ENCODE measurements at places on chromosomes 16 and 17.
A peak's percentile ranks its signal among the peaks of the same experiment; 100 is the strongest.

DNA sequence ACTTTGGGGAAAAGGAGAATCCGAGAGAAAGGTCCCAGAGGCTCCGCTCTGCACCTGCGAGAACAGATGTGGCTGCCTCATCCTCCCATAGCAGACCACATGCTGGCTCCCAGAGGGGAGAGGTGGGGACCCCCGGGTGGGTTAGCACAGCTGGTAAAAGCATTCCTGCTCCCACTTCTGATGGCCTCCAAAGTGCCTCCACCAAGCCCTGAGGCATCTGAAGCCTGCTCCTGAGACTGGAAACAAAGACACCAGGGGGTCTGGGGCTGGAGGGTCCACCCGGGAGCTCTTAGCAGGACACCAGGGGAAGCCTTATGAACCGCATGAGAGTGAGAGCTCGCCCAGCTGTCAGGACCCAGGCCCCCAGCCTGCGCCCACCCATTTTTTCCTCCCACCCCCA is 46.4 kb downstream of the ZNF423 start:
- no peak for DNase-seq

DNA sequence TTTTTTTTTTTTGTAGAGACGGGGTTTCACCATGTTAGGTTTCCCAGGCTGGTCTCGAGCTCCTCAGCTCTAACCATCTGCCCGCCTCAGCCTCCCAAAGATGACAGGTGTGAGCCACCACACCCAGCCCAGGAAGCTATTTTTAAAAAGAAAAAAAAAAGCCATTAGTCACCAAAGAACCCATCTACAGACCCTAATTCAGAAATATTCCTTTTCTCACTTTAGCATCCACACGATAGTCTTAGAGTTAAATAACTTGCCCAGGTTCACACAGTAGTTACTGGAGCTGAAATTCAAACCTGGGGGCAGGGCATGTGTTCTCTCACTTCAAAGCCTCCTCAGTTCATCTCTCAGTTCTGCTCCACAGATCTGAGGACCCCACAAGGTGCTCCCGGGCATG is 70.3 kb upstream of the NOL11 start:
- DNase-seq = no peak

GRCh38 chr16:59596693-59597092 is 862.6 kb upstream of the GOT2 start:
- no peak for DNase-seq

DNA sequence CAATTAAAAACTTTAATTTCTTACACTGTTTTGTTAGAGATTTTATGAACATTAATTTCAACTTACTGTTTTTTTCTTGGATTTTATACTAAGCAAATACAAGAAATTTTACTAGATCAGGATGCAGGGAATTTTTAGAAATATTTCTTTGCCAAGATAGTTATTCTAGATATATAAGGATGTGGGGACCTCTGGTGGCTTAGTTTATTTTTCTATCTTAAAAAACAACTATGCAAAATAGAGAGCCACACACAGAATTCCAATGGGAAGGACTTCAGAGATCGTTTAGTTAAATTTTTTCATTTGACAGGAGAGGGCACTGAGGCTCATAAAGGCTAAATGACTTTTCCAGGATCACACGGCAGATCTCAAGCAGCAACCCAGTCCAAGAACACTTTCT is 23.0 kb upstream of the CAPNS2 start:
- no peak for DNase-seq

DNA sequence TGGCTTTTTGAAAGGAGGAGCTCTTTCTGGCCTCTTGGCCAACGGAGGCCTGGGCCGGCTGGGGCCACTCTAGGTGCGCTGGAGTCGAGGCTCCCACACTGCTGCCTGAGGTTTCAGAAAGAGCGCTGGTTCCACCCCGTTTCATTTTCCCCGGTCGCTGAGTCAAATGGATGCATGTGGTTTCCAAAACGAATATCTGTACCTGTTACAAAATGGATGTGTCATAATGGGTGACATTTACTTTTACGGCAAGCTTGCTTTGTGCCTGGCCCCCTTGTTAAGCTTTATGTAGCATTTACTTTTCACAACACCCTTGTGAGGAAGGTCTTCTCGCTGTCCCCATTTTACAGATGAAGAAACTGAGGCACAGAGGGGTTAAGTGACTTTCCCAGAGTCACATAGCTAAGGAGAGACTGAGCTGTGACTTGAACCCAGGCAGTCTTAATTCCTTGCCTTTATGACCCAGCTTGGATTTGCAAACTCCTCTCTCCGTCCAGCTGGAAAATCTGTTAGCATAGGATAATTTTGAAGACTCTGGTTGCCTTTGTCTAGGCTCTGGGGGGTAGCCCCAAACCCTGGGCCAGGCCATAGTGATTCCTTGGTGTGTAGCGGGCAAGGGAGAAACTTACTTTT is 10.6 kb downstream of the KSR1 start:
- peak; percentile 37 for DNase-seq

- DNase-seq = no peak
These were observed 9.2 kb upstream of the MSLN start for GRCh38 chr16:751152-752006.

- no peak for DNase-seq
These were observed 6.6 kb downstream of the UBALD1 start for GRCh38 chr16:4607841-4608703.

DNA sequence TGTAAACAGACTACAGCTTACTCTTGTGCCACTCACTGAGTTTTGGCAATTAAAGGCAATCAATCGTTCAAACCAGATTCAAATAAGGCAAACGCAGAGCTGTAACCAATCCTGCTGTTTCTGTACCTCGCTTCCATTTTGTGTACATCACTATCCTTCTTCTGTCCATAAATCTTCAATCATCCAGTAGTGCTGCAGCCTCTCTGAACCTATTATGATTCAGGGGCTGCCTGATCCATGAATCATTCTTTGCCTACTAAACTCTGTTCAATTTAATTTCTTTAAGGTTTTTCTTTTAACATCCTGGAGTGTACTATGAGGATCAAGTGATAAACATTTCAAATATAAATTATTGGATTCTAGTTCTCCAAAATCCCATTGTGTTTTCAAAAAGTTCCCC is 93.9 kb downstream of the CEP112 start:
- DNase-seq = no peak

DNA sequence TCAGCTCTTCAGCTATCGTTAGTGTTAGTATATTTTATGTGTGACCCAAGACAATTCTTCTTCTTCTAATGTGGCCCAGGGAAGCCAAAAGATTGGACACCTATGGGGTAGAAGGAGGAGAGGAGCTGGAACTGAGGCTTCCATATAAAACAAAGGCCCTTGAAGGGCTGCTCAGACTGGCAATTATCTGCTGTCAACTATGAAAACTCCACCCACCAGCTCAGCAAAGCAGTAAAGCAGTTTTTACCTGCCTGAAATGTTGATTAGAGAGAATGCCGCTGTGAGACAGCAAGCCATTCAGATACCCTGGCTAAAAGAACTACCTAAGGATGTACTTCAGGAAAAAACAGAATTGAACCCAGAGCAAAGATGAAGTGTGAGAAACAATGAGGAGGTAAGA is 45.9 kb upstream of the GNAO1 start:
- DNase-seq = no peak

GRCh38 chr16:58661199-58661830 is 23.3 kb downstream of the SLC38A7 start:
- peak; percentile 56 for DNase-seq

GRCh38 chr17:13825526-13826040 is 223.9 kb upstream of the HS3ST3A1 start:
- no peak for DNase-seq

GRCh38 chr16:90072442-90073105 is 4.6 kb downstream of the PRDM7 start:
- no peak for DNase-seq

- no peak for DNase-seq
These were observed 20.8 kb downstream of the C17orf67 start for GRCh38 chr17:56812901-56813388.

DNA sequence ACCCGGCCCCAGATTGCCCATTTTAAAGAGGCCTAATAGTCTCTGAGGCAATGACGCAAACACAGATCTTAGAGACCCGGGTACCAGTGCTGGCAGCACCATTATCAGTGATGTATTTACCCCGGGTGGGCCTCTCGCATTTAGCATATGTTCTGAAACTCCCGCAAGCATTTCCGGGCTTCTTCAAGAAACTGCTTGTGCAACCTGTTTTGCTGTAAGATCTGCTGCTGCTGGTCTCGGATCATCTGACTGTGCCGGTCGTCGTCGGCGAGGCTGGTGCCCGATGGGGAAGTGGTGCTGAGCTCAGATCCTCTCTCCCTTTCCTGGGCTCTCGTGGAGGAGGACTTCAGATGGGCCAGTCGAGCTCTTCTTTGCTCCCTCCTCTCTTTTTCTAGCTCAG is 12.5 kb downstream of the CEP295NL start:
- peak; percentile 49 for DNase-seq

- no peak for DNase-seq
These were observed 38.2 kb upstream of the DOC2B start for GRCh38 chr17:219696-220095.

DNA sequence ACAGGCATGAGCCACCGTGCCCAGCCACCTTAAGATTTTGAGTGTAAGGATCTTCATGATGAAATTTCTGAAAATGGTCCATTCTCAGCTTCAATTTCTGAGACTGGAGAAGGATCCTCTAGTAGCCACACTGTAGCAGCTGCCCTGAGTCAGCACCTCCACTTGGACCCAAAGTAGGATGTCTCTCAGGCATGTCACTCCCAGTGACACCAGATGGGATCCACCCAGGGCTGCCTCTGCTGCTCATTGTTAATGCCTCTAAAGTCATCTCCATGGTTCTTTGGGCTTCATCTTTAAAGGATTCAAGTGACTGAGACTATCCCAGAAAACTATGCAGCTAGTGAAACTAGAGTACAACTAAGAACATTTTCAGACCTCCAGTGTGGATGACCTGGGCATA is 7.9 kb downstream of the PLD6 start:
- no peak for DNase-seq

GRCh38 chr16:89338863-89339262 is 121.4 kb downstream of the ZNF778 start:
- DNase-seq = no peak

DNA sequence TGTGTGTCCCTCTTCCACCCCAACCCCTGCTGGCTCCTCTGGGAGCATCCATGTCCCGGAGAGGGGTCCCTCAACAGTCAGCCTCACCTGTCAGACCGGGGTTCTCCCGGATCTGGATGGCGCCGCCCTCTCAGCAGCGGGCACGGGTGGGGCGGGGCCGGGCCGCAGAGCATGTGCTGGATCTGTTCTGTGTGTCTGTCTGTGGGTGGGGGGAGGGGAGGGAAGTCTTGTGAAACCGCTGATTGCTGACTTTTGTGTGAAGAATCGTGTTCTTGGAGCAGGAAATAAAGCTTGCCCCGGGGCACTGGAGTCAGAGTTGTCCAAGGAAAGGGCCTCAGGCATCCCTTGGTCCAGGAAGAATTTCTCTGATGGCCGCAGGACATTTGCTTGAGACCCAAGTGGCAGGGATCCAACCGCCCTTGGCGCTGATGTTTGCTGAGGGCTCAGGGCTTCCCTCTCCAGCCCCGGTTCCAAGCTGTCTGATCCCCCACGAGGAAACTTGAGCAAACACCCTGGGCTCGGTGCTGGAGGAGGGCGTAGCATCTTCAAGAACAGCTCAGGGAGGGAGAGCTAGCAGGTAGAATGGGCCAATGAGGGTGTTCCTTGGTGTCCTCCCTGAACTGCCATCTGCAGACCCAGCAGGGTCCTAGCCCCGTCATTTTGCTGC is 4.5 kb downstream of the NXPH3 start:
- DNase-seq = no peak

DNA sequence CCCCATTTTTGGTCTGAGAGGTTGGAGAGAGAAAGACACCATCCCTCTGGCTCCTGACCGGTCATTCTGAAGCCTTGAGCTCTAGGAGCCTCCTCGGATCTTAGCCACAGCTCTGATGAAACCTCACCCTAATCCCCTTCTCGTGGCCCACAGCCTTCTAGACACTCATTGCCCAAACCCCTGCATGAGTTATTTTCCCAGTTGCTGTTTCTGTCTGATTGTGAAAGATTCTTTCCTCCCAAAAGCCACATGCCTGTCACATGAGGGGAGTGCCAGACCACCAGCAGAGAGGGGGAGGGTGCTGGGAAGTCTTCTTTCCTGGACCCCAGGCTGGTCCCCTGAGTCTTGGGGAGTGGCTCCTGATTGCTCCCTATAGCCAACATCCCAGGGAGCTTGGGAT is 17.6 kb upstream of the ABR start:
- DNase-seq = no peak

- DNase-seq = no peak
These were observed 130.0 kb downstream of the KATNIP start for GRCh38 chr16:27679899-27680298.

DNA sequence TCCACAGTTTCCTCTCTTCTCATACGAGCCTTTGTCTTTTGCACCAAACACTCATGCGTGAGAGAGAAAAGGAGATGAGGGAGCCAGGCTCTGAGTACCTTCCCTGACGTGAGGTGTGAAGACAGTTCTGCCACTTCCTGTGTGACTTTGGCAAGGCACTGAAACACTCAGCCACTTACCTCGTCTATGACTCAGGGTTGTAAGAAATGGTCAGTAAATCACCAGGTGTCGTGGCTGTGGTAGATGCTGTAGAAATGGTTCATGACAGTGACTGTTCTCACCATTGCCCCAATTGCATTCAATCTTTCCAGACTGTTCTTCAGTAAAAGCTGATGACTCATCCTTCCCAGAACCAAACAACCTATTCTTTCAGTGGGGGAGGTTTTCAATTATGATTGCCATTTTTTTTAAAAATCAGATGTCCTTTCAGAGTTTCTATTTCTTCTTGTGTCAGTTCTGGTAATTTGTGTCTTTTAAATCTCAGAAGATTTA is 49.2 kb upstream of the CBFA2T3 start:
- no peak for DNase-seq

DNA sequence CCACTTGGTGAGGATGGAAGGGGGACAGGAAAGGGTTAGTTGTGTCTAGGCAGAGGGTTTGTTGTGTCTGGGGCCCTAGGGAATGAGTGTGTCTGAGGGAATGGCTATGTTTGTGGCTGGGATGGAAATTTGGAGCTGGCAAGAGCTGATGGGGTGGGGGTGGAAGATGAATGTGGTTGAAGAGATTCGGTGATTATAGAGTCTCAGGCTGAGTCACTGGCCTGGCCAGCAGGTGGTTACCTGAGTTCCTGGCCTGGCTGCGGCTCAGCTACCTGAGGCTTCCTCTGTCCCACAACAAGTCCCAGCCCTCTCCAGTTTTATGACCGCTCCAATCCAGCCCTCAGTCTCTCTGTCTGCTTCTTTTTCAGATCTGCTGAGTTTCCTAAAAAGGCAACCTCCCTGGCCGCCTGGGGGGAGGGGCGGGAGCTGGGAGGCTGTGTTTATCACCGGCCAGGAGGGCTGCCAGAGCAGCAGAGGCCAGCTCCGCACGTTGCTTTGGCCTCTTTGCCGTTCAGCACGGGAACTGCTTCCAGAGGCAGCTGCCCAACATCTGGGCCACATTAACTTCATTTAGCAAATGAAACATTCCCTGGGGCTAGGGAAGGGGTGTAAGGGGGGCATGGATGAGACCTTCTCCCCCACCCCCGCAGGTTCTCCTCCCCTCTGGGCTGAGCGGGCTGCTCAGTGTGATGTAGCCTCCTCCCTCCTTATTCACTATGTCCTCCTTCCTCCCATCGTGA is 21.8 kb downstream of the ITGB3 start:
- DNase-seq = no peak

- no peak for DNase-seq
These were observed 11.5 kb upstream of the ZNF747 start for GRCh38 chr16:30546115-30546514.

- DNase-seq = no peak
These were observed 18.7 kb upstream of the ZNF750 start for GRCh38 chr17:82858376-82859126.

Data from GM19239 (cell line).